Activated T-cell treated with anti-CD3 and anti-CD28 coated beads, Interleukin-2, amount 50 U/mL, for 1 hour (primary cell): ENCODE measurements at places on chromosomes 3 and 15.

DNA sequence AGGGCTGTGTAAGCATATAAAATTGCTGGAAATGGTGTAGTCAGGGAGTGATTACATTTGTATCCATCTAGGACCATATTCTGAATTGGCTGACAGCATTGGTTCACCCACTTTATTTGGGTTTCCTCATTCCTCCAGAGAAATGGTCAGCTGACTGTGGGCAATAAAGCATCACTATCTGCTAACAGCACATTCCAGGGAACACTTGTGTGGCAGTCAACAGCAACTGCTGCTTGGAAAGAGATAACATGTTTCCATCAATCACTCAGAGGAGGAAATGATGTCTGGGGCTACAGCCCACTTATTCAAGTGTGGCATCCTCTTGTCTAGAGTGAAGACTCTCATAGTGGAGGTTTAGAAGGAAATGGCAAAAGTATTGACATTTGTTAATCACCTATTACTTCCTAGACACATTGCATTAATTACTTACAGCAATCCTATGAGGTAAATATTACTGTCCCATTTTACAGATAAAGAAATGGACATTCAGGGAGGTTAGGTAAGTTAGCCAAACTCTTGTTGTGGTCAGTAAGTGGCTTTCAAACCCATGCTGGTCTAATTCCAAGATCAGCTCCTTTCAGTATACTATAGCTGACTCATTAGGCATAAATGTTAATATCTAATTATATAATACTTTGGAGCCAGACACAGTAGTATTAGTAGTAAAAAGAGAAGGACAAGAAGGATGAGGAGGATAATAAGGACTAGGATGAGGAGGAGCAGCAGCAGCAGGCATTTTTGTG is 247.8 kb downstream of the ALCAM start:
- DNase-seq = no peak

DNA sequence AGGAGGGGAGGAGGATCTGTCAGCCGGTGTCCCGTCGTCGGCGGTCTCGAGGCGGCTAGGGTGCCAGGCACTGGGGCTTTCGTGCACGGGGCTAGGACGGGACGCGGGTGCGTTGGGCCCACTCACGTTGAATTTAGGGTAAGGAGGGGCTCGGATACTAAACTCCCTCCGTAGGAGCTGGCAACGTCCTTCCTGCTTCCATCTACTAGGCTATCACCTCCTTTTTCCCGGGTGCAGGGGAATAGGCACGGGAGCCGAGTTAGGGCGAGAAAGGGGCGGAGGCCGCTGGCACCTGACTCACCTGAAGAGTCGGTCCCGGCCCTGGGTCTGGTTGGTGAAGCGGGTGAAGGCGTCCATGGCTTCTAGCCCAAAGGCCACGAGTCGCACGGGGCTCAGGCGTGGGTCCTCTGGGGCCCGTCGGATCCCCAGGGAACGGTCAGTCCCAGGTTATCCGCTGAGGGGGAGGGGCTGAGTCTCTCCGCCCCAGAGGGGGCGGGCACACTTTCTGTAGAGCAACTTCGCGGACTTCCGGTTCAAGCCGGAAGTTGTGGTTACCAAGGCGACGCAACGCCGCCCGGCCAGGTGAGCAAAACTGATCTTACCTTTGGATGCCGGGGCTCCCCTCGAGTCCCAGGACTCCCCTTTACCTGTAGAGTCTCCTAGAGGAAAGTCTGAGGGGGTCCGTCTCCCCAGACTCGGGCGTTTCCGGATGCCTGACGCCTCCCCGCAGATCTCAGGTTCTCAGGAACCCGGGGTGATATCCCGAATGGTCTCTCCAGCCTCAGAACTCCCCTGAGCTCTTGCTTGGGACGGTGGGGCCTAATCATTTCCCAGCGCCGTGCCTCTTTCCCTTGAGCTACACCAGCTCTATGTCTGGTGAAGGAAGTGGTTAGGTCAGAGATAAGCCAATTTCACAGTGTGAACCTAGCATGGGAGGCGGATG is at the start of the genes PEX11A and WDR93:
Gene PEX11A, minus strand, starts transcription at position 479 of the 943 bp plus-strand sequence. Its CDS starts 122 bp downstream, at position 357.
Gene WDR93, plus strand, starts transcription at position 536 of the 943 bp plus-strand sequence. CDS start 10,936 bp downstream, outside the sequence.
- peak; percentile 79 for DNase-seq

- DNase-seq = no peak
Measured at GRCh38 chr15:85974348-85974705, 105.3 kb upstream of the AGBL1 start.

- DNase-seq = no peak
Measured at GRCh38 chr3:3705090-3705775, 94.0 kb upstream of the LRRN1 start.

DNA sequence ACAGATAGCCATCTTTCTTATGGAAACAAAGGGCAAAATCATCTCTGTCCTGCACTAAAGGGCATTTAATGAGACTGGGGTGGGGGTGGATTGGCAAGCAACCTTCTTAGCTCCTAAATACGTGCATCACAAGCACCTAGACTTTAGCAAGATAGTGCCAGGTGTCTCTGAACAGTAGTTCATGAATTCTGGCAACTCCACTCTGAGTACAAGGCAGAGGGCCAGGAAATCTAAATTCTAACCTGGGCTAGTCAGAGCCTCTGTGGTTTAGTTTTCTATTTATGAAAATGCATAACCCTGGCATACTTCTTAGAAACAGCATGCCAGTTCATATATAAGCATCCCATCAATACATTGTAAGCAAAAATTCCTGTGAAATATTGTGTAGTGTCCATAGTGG is 788.5 kb downstream of the MCTP2 start:
- no peak for DNase-seq

DNA sequence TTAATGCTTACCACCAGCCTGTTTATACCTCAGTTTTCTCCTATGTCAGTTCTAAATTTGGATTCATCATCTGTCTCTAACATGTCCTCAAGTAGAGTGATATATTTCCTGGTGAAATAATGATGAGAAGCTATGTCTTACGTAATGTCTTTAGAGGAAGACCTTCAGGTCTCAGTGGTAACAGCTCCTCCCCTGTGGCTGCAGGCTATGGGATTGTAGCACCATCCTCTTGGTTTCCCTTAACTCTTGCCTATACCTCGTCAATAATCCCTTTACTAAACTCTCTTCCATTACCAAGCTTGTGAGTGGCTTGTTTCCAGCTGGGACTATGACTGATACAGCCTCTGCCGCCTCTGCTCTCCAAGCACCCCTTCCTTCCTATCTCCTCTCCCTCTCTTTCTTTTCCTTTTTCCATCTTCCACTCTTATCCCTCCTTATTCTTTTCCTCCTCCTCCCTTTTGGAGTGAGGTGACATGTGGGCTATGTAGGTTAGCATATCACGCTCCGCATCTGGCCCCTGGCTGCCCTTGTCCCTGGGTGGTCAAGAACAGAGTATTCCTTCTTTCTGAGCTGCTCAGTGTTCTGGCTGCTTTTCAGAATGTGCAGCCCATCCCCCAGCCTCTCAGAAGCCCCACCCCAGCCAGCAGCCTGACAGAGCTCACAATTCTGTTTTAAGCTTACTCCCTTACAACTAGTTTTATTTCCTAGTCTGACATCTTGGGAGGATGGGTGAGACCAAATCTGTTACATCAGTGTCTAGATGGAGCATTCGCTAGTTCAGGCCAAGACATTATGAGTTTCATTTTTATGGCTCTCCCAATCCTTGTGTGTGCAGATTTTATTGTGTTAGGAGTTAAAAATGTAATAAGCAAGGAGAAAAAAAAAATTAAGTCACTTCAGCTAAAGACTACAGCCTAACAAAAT is 75.0 kb upstream of the RNU6-1 start:
- DNase-seq = no peak

- no peak for DNase-seq
Measured at GRCh38 chr3:136544532-136544931, 207.6 kb downstream of the STAG1 start.

DNA sequence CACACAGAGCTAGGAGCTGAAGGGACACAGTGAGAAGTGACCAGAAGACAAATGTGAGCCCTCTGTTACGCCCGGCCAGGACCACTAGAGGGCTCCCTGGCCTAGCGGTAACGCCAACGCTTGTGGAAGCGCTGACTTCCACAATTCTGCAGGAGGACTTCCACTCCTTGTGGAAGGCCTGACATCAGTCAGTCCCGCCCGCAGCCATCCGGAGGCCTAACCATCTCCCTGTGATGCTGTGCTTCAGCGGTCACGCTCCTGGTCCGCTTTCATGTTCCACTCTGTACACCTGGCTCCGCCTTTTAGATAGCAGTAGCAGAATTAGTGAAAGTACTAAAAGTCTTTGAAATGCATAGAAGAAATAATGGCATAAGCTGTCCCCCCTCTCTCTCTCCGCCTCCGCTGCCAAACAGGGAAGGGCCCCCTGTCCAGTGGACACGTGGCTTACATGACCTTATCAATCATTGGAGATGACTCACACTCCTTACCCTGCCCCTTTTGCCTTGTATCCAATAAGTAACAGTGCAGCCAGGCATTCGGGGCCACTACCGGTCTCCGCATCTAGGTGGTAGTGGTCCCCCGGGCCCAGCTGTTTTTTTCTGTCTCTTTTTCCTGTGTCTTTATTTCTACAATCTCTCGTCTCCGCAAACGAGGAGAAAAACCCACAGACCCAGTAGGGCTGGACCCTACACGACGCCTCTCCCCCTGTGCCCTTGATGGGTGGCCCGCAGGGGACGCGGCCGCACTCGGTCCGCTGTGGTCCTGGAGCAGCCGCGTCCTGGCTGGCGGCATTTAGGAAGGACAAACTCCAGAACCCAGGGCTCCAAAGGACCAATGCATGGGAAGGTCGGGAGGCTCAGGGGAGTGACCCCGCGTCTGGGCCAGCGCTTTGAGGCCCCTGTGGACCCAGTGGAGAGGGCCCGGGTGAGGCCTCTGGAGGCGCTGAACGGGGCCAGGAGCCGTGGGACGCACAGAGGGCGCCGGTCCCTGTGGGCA is 27.0 kb upstream of the RPL32 start:
- DNase-seq = peak; percentile 66

GRCh38 chr3:63128380-63128779 is 149.7 kb upstream of the SYNPR start:
- no peak for DNase-seq

- DNase-seq = no peak
Measured at GRCh38 chr3:14323401-14324223, 78.8 kb upstream of the SLC6A6 start.

DNA sequence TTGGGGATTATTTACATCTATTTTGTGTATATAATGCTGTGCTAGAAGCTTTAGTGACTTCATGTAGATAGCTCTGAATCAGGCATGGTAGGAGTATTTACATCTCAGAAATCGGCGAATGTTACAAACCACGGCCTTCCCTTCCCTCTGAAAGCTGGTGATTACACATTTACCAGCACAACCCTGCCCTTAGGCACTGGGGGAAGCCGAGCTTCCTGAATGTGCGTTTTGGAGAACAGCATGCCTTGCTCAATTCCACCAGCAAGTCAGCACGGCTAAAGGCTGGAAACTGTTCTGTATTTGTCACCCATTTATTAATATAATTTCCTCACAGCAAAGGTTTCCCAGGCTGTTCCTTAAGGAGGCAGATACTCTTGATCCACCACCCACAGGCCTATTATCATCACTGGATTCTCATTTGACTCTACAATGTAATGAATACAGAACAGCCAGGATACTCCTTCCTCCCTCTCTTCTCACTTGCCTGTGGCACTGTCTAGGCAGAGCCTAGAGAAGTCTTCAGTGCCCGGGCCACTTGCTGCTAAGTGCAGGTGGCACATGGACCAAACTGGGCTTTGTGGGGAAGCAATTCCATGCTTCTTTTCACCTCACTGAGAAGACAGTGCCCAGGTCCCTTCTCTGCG is 55.2 kb upstream of the CACNA2D3 start:
- no peak for DNase-seq

- no peak for DNase-seq
Measured at GRCh38 chr15:63210151-63211091, 21.0 kb downstream of the RAB8B start.

GRCh38 chr15:61116825-61117224 is 112.3 kb downstream of the RORA start:
- DNase-seq = no peak

DNA sequence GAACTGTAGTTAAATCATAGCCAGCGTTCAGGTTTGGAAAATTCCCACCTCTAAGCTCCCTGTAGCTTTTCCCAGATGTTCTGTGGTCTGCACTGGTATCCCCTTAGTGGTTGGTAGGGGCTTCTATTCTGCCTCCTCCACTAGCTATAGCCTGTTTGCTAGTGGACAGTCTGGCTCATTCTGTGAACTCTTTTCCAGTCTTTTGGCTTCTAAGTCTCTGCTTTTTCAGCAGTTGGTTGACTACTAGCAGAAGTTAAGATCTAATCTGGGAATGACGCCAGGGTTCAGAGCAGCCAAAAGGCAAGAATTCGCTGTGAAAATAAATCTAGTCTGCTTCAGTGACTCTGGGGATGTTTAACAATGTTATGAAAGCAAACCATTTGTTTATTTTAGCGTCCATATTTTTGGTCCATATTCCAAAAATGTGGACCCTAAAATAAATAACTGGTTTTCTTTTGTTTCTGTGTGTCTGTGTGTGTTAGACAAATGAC is 73.7 kb upstream of the WDR72 start:
- no peak for DNase-seq

DNA sequence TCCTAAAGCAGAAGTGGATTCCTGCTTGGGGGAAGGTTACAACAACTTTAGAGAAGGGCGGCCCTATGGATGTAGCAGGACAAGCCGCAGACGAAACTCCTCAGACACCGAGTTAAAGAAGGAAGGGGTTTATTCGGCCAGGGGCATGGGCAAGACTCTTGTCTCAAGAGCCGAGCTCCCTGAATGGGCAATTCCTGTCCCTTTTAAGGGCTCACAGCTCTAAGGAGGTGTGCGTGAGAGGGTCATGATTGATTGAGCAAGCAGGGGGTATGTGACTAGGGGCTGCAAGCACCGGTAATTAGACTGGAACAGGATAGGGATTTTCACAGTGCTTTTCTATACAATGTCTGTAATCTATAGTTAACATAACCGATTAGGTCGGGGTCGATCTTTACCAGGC is 879 bp upstream of the PDHB start:
- no peak for DNase-seq

DNA sequence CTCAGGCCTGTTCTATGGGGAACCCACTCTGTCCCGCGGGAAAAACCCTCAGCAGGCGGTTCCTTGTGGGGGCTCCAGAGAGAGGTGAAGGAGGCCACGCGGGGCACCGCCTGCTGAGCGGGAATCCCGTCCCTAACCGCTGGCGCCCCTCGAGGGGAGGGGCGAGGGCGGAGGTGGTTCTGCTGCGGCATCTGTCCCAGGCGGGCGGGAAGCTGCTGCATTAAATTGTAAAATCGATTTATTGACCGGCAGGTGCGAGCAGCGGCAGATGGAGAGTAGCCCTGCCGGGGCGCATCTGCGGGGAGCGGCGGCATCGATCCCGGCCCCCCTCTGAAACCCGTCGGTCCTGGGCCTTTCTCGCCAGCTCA is 3.7 kb upstream of the DLL4 start:
- no peak for DNase-seq

- DNase-seq = no peak
Measured at GRCh38 chr3:179837374-179837773, 184.5 kb downstream of the USP13 start.
